Stimulated activated CD8-positive, alpha-beta memory T cell treated with anti-CD3 and anti-CD28 coated beads, Interleukin-2, amount 100 ng/mL, for 1 hour (primary cell): ENCODE measurements at places on chromosomes 7 and 10.

GRCh38 chr7:66352071-66352470 lies 146.9 kb downstream of the TPST1 start:
- DNase-seq = no peak

- DNase-seq = no peak
Observed at GRCh38 chr10:130809761-130810515, 501.6 kb downstream of the TCERG1L start.

GRCh38 chr10:102597131-102597991 lies 46.9 kb upstream of the TRIM8 start:
- DNase-seq = no peak

DNA sequence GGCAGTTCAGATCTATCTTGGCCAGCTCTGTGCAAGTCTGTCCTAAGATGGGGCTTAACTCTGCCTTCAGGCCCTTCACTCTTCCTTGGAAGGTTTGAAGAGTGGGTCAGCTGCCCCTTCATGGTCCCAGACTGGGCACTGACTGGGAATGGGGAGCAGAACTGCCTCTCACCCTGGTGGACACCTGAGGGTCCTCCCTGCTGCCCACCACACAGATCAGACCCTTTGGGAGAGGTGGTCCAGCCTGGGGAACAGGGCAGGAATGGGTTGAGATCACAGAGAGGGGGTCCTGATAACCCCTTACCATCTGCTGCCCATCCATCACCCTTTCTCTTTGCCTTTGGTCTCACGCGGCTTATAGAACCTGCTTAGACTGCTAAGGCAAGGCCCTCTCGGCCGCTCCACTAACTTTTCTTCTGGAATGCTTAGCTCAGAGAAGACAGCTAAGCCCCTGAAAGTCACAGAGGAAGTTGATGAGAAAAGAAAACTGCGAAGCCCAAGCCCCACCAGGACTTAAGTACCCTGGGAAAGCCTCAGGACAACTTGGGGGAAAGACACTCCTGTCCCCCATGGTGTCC lies 402 bp upstream of the CDHR1 start:
- no peak for DNase-seq
